ENCODE measurements at places on chromosomes 2 and 18.

DNA sequence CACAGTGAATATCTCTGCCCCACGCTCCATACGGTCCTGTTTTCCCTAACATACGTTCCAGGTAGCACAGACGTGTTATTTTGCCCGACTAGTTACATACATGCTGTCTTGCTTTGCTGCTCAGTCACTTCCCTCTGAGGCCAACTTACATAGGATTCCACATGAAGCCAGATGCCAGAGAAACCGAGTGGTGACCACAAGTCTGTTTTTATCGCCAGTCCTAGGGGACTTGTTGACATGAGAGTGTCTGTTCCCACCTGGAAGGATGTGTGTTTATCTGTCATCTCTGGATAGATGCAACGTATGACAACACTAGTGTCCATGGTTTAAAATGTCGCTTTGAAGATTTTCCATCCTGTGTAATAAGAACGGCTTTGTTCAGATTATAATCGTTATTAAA is 32.6 kb downstream of the PMAIP1 start:
- no peak for DNase-seq

GRCh38 chr2:210562502-210563080 is 6.2 kb downstream of the CPS1 start:
- DNase-seq: no peak

DNA sequence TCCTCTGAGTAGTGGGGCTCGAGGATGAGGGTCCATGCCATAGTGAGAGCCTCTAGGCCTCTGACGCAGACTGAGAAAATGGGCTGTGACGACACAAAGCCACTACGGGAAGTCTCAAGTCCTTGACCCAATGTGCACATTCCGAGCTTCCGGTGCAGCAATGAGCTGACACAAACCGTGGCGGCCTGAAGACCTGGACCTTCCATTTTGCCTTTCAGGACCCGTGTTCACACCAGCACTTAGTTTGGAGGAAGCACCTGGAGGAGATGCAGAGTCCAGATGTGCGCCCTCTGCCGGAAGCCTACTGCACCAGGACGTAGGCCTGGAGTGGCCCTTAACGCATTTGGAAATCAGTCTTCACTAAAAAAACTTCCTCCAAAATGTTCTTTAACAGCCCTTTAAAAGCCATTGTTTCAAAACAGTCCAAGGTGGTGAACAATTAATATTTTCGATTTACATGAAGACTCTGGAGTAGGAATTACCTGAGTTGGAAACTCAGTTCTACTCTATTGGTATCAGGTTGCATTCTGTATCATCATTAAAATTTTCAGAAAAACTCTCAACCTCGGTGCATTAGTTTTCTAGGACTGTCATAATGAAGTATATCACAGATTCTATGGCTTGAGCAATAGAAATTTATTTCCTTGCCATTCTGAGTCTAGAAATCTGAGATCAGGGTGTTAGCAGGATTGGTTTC is 33.9 kb downstream of the BMP10 start:
- peak; percentile 47 for DNase-seq

- no peak for DNase-seq
Observed at GRCh38 chr2:17231394-17231965, 286.8 kb downstream of the RAD51AP2 start.

DNA sequence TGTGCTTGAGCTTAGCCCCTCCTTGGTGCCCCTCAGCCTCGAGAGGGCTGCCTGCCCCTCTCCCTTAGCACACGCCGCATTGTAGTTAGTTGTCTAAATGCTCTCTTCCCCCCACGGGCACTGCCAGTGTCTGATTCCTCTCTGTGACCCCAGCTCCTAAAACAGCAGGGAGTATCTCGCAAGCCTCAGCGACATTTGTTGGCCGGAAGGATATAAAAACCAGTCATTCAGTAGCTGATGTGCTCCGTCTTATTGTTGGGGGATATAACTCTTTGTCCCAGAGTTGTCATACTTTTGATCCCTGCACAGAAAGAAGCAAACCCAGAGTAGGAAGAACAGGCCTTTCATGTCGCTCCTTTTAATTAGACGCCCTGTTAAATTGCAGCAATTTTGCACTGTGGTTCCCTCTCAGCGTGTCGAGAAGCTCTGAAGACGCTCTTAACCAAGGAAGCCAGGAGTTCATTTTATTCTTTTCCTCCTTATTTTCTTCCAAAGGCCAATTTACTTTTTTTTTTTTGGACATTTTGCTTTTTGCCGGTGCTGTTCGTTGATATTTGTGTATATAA is 201.8 kb downstream of the KLHL29 start:
- no peak for DNase-seq

GRCh38 chr2:161004379-161004778 is 155.8 kb upstream of the TANK start:
- no peak for DNase-seq

GRCh38 chr2:16055848-16056580 is 115.7 kb downstream of the MYCN start:
- DNase-seq: no peak

DNA sequence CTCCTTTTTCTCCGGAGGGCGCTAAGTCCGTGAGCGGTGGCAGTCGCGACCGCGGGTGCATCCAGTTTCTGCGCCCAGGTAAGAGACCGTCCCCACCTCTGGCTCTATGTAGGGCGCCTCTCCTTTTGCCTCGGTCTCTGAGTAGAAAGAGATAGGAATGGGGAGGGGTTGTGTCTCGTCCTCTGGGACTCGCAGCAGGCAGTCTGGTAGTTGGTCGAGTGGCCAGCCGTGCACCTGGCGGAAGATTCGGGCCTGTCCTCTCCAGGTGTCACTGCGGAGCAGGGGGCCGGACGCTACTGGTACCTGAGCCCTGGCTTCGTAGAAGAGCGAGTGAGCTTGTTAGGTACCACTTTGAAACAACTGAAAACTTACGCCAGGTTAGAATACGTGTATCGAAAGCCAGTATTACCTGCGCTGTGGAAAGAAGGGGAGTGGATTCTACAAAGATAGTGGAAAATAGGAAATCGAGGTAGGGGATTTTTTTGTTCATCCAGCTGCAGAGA is 403 bp downstream of the MAP2 start:
- no peak for DNase-seq

DNA sequence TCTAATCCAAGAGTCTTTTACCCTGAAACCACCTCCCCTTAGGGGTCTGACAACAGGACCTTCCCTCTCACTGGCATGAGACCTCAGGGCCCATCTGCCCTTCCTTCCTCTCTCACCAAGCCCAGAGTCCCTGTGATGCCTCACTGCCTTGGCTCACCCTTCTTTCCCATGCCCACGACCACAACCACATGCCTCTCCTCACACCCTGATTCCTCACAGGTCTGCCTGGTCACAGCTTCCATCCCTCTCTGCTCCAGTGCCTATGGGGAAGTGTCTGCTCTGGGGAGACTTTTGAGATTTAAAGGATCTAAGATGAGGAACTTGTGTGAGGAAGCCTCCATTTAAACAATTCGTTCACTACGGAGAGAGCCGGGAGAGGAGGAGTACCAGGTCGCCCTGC is 98.9 kb upstream of the SH3BP4 start:
- DNase-seq: no peak

DNA sequence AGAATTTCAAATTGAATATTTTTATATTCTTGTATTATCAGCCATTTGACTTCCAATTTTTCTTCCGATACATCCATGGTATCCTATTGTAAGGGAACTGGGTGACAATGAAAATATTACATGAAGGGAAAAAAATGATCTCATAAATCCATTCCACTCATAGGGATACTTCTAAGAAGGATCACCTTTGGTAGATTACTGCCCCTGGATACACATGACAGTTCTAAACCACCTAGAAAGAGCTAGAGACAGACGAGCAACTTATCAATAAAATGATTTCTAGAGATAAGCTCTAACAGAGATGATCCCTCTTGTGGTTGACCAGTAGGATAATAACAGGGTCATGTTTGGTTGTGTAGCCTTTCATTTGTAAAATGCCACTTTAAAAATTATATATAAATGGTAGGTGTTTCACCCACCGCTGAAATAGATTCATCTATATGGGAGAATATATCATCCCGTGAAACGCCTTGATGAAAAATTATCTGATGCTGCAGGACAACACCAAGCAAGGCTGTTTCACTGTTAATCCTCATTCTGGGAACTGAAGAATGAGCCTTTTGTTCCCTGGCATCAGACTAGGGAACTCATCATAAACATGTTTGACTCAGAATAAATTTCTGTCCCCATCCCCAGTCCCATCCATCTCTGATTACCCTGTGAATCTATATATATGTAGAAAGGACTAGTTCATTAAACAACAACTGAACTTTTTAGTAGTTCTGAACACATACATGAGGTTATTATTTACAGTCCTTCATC is 180.0 kb downstream of the TCF4 start:
- DNase-seq: no peak

- no peak for DNase-seq
Observed at GRCh38 chr2:113225263-113226259, 51.8 kb downstream of the PSD4 start.

GRCh38 chr2:28224648-28225472 is 167.8 kb upstream of the FOSL2 start:
- no peak for DNase-seq

DNA sequence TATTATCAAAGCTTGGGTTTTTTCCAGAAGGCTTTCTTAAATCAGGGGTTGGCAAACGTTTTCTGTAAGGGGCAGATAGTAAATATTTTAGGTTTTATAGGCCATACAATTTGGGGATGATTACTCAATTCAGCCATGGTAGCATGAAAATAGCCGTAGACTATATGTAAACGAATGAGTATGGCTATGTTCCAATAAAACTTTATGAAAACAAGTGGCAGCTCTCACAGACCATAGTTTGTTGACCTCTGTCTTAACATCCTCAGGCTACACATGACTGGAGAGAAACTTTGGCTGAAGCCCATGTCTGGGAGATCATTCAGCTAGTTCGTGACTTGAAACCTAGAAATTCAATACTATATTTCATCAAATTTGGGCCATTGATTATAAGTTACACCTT is 30.2 kb downstream of the UGP2 start:
- DNase-seq: no peak

GRCh38 chr2:197786010-197786877 is 1.1 kb upstream of the BOLL start:
- DNase-seq: peak; percentile 57

- DNase-seq: no peak
Observed at GRCh38 chr2:30201990-30202389, 29.3 kb upstream of the LBH start.

DNA sequence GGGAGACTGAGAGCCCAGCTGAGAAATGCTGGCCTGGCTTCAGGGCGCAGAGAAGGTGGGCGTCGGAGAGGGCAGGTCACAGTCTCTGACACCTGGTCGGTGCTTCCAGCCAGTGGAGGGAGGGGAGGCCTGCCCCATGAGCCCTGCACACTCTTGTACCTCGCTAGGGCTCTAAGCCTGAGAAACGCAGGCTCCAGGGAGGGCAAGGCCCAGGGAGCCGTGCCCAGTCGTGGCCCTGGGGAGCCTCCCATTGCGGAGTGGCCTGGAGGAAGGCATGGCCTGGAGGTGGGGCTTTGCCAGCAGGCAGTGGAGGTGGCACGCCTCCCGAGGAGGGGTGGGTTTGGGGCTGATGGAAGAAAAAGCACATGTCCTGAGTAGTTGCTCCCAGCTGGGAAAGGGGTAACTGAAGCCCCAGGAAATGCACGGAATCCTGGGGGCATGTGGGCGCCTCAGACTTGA is 39.0 kb downstream of the MTERF4 start:
- no peak for DNase-seq

DNA sequence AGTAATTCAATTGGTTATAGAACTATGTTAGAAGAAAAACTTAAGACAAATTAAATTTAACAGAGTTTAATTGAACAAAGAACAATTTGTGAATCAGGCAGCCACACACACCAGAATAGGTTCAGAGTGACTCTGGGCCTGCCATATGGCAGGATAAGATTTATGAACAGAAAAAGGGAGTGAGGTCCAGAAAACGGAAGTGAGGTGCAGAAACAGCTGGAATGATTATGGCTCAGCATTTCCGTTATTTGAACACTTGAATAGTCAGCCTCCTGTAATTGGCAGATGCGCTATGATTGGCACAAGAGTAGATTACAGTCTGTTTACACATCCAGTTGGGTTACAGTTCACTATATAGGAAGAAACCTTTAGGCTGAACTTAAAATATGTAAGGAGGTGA is 99.0 kb downstream of the MBD2 start:
- no peak for DNase-seq

DNA sequence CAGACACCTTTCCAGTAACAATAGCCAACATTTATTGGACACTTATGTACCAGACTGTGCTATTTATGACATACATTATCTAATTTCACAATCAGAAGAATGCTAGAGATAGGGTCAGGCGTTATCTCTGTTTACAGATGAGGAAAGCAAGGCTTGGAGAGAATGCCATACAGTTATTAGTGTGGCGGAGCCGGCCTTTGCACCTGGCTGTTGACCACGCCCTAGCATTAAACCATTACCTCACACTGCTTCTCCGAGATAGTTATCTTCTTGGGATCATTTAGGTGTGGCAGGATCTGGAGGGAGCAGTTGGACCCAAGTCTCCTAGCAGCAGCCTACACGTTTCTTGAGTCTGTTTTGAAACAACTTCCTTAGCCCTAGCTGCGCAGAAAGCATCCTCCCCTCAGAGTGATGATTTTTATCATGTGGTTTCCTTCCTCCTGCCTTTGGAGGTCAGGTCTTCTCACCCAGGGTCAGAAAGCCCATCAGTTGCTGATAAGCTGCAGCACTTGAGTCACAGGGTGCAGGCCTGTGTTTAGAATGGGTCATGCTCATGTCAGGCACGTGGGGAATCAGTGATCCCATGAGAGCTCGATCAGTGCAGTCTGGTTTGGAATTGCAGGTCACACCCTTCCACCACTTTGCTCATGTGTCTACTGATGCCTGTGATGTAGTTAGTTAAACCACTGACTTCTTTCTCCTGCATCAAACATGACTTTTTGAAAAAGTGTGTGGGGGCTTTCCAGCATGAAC is 118.2 kb downstream of the SPTBN1 start:
- DNase-seq: peak; percentile 87

DNA sequence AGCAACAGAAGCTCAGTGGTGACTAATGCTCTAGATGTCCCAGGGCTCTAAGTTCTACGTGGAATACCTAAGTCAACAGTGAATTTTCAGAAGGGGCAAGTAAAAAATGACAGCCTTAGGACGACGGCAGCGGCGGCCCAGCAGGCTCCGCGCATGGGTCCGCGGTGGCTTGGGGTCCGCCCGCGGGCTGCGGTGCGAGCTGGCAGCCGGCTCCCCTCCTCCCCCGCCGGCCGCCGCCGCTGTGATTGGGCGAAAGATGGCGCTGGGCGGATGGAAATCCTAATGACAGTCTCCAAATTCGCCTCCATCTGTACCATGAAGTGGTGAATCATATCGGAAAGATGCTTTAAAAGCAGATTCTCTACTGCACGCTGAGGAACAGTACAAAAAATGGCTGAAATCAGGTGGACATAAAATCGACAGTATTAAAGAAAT is 74.7 kb downstream of the HNRNPLL start:
- peak; percentile 60 for DNase-seq

GRCh38 chr2:101030866-101031554 is 28.9 kb downstream of the RPL31 start:
- no peak for DNase-seq

DNA sequence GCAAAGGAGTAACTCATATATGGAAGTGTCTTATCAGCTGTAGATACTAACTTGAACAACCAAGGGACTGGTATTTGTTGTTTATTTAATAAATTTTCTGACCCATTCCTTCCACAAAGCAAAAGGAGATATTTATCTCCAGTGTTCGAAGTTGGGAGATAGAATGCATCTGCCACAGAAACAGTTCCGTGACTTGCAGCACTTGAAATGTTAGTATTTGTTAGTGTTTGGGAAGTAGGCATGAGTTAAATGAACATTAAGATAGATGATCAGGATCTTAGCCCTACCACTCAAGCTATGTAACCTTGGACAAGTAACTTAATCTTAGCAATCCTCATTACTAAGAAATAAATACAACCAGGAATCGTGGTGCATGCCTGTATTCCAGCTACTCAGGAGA is 12.1 kb upstream of the SULT1C4 start:
- no peak for DNase-seq

- no peak for DNase-seq
Observed at GRCh38 chr18:26792661-26793060, 72.8 kb downstream of the AQP4 start.
